ENCODE measurements at places on chromosomes 1 and 21.

- no peak for DNase-seq
Observed at GRCh38 chr1:197928849-197929336, 11.7 kb downstream of the LHX9 start.

DNA sequence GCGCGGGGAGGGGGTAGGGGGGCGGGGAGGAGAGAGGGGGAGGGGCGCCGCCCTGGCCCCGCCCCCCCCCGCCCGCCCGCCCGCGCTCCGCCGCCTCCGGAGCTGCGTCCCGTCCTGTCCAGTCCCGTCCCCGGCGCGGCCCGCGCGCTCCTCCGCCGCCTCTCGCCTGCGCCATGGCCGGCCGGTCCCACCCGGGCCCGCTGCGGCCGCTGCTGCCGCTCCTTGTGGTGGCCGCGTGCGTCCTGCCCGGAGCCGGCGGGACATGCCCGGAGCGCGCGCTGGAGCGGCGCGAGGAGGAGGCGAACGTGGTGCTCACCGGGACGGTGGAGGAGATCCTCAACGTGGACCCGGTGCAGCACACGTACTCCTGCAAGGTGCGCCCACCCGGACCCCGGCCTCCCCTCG lies at the start of gene AGRN:
Gene AGRN, plus strand, starts transcription at position 121 of the 405 bp plus-strand sequence. Its CDS starts 53 bp downstream, at position 174.
- peak; percentile 41 for DNase-seq

DNA sequence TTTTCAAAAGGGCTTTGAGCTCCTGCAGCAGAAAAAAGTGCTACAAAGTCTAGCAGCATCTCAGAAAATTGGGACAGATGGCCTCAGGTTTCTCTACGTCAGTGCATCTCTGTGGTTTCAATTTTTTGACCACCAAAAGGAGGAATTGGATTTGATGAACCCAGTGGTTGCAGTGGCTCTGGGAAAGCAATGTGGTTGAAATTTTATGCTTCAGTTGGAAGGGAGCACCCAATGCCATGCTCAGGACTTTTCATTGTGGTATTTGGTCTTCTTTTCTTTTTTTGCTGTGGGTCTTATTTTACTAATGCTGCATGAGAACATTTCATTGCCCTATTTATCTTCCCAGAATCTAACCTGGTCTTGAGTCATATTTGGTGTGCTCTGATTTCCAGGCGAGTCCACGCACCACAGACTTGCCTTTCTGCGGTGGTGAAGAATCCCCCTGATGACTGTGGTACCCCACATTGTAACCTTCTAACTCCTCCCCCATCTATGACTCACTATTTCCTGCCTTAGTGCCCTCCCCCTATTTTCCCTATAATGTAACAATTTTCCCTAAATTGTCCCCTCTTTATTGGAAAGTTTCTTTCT lies 56.7 kb downstream of the S1PR1 start:
- DNase-seq, result no peak

DNA sequence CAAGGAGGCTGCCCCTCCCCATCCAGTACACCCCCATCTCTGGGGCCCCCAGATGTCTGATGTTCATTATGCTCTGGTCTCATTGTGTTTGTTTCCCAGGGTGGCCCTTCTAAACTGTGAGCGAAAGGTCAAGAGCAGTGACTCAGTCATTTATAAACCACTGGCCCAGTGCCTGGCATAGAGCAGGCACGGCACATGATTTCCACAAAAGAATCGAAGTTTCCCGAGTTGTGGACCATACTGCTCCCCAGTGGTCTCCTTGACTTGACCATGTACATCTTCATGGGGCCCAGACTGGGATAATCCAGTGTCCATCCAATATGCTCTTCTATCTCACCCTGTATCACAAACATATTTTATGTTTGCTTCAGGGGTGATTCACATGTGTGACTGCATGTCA lies 153.3 kb downstream of the NR5A2 start:
- DNase-seq, result no peak

All from anterior cingulate cortex (tissue), 58 donors.